ENCODE measurements at places on chromosomes 7 and 10.

DNA sequence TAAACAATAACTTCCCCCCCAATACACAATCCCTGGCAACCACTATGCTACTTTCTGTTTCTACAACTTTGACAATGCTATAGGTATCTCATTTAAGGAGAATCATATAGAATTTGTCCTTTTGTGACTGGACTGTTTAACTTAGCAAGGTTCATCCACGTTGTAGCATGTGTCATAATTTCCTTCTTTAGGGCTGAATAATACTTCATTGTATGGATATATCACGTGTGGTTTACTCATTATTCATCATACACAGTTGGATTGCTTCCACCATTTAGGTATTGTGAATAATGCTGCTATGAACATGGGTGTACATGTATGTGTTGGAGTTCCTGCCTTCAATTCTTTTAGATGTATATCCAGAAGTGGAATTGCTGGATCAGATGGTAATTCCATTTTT is 111.0 kb downstream of the LMBR1 start:
- no peak for DNase-seq

DNA sequence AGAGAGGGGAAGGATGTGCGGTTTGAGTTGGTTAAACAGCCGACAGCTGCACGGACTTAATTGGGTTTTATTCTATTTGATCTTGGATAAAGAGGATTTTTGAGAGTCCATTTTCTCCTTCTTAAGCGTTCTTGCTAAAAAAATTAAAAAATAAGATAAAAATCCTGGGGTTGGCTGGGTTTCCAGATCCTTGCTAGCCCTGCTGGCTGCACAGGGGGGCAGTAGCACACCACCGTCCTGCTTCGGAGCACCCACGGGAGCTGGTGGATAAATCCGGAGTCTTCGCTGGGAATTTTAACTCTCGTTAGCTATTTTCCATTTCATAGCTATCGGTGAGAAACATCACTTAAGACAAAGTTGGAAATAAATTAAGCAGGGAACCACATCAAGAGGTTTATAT is 792.0 kb downstream of the TYW1 start:
- no peak for DNase-seq

- no peak for DNase-seq
Observed at GRCh38 chr7:32042900-32043299, 27.3 kb downstream of the PDE1C start.

DNA sequence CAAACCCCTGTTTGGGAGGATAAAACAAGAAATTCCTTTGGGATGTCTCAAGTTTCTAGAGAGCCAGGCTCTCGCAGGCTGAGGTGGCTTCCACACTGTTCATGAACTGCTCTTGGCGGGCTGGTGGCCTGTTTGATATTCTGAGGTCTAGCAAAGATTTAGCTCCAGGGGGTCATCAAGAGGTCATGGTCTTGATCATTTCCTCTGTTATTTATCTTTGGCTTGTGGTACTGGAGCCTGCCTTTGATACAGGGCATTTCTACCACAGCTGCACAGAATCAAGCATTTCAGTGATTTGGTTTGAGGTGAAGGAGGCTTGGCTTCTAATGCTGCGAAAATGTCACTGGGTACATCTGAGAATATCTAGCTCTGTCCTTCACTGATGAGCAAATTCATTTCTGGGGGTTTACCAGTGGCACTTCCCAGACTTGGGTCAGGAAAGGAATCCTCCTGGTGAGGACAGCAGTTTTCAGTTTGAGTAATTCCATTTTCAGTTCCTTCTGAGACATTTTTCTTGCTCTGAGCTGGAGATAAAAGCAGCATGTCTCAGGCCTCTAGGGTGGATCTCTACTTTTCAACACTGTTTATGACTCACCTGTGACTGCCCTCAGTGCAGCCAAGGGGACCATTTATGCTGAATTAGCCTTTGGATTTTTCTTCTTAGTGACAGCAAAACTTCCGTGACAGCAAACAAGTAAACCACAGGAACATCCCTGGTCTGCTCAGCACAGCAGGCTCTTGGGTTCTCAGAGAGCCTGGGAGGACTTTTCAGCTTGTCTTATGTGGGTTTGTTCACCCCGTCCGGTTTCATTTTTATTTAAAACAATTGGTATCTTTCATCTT is 312.0 kb downstream of the RNLS start:
- DNase-seq, result no peak

- no peak for DNase-seq
Observed at GRCh38 chr10:52348037-52348564, 34.0 kb downstream of the DKK1 start.

All from HepG2 (cell line).